ENCODE measurements at places on chromosomes 3 and 15.

- DNase-seq, result no peak
Measured at GRCh38 chr3:2615080-2615479, 495.1 kb downstream of the IL5RA start.

- no peak for DNase-seq
Measured at GRCh38 chr3:143081844-143082778, 37.5 kb upstream of the CHST2 start.

DNA sequence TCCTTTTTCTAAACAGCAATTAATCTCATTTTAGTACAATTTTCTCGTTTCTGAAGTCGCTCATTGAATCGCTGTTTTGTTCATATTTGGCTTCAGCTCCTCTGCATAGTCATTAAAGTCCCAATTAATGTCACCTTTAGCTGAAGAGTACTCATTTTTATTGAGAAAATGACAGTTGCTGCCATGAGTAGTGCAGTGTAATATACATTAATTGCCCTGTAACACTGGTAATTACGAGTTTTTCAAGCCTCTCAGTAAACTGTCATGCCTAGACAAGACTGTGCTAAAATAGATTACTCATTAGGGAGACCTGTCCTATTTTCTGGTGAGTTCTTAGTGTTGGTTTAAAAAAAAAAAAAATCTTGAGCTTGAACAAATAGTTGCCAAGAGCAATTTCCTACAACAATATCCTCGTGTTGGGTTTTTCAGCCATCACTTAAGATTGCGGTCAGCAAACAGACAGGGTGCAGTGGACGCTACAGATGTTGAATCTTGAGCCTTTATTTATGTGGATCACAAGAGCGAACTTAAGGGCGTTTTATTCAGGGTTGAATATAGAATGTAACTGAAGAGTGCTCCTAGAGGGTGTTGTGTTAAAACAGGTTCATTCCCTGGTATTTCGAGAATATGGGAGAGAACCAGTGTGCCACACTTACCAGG lies 176.0 kb downstream of the CDIN1 start:
- no peak for DNase-seq

GRCh38 chr3:36874424-36874823 lies 70.4 kb downstream of the TRANK1 start:
- DNase-seq, result no peak

Data from activated CD4-positive, alpha-beta T cell treated with anti-CD3 and anti-CD28 coated beads, Interleukin-2, amount 50 U/mL, for 1 hour (primary cell).